Stimulated activated CD4-positive, alpha-beta T cell treated with anti-CD3 and anti-CD28 coated beads, Interleukin-15, amount 100 ng/mL, for 48 hours (primary cell): ENCODE measurements at places on chromosomes 7 and 10.
A peak's percentile ranks its signal among the peaks of the same experiment; 100 is the strongest.

DNA sequence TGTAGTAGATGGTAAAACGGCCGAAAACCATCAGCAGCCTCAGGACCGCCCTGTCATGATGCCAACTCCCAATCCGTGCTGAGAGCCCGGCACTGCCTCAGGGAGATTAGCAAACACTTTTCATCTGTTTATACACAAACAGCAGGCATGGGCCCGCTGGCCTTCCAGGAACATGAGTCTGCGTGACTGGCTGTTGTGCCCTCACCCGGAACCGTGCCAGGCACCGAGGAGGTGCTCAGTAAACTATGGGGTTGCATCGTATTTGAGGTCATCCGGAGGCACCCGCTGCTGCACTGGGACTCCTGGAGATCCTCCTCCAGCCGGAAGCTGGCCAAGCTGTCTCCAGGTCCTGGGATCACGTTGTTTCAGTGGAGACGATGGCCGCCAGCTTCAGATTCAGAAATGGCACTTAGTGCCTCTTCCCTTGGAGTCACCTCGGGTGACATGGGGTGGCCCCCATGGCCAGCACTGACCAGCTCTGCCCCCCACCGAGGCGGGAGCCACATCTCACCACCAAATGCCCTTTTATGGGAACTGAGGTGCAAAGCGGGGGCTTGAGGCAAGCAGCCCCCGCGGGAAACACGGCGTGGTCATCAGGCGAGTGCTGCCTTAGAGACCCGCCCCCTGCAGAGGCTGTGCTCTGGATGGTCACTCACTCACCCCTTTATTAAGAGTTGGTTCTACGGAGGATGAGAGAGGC lies 585.9 kb downstream of the PTPRN2 start:
- DNase-seq: no peak

GRCh38 chr7:131197920-131198615 lies 129.6 kb upstream of the MKLN1 start:
- no peak for DNase-seq

GRCh38 chr10:92290076-92290836 lies 622 bp downstream of the CPEB3 start:
- peak; percentile 2 for DNase-seq

- no peak for DNase-seq
Measured at GRCh38 chr7:149241696-149242095, 2.2 kb downstream of the ZNF212 start.

DNA sequence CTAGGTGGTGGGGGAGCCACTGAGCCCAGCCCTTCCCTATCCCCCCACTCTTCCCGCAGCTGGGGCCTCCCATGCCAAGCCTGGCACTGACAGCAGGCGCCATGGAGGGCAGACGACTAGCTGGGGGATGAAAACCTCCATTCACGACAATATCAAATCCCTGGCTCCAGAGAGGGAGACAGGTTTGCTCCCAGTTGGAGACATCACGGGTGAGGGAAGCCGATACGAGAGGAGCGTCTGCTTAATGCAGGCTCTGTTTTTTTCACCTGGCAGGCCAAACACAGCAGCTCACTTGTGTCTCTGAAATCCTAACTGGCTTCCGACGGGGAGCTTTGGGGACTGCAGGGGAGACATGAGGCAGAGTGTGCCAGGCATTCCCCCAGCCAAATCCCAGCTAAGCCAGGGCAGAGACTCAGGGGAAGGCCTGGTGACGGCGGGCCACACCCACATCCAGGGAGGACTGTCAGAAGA lies 307.4 kb upstream of the ZMIZ1 start:
- no peak for DNase-seq

DNA sequence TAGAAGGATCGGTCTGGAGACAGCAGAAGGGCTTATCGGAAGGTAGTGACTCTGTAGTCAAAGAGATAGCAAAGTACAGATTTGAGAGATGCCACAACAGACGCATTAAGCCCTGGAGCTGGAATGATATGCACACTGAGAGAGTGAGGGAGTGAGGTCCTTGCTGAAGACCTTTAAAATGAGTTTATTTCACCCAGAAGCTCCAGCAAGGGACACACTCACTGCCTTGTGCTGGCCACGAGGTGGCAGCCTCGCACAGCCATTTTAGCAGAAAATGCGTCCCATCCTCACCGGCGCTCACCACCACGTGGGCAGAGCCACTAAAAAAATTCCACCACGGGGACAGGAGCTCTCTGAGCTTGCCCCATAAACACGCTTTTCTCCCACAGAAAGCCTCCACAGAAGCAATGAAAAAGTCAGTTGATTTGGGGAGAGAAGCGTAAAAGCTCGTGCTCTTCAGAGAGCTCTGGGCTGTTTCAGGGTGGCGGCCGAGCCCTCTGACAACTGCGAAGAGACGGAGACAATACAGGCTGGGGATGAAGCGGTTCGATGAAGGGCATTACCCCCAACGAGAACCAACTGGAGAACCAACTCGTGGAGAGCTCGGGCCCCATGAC lies 163.0 kb upstream of the KLF14 start:
- peak; percentile 58 for DNase-seq

GRCh38 chr7:818031-818699 lies 14.1 kb upstream of the SUN1 start:
- no peak for DNase-seq

- no peak for DNase-seq
Measured at GRCh38 chr10:111439034-111439842, 362.4 kb downstream of the ADRA2A start.

DNA sequence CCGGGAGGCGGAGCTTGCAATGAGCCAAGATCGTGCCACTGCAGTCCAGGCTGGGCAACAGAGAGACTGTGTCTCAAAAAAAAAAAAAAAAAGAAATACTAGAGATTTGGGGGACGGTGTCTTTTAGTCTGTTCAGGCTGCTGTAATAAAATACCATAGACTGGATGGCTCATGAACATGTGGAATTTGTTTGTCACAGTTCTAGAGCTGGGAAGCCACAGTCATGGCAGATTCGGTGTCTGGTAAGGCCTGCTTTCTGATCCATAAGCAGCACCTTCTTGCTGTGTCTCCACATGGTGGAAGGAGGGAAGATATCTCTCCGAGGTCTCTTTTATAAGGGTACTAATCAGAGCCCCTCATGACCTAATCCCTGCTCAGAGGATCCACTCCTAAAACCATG lies 102.7 kb upstream of the MKLN1 start:
- no peak for DNase-seq

- DNase-seq: no peak
Measured at GRCh38 chr7:77833136-77833535, 34.6 kb downstream of the PHTF2 start.

- DNase-seq: no peak
Measured at GRCh38 chr7:154440058-154440457, 387.9 kb downstream of the DPP6 start.

GRCh38 chr10:21329995-21330627 lies 195.4 kb downstream of the SKIDA1 start:
- no peak for DNase-seq

- DNase-seq: no peak
Measured at GRCh38 chr10:7269988-7270387, 140.8 kb downstream of the SFMBT2 start.

DNA sequence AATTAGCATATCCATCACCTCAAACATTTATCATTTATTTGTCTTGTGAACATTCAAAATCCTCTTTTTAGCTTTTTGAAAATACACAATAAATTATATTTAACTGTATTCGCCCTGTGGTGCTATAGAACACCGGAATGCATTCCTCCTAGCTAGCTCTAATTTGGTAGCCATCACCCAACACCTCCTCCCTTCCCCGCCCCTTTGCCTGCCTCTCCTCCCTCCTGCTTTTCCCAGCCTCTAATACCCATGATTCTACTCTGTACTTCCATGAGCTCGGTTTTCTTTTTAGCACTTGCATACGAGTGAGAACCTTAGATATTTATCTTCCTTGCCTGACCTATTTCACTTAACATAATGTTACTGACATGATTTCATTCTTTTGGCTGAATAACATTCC lies 80.1 kb downstream of the ANKRD26 start:
- DNase-seq: no peak

DNA sequence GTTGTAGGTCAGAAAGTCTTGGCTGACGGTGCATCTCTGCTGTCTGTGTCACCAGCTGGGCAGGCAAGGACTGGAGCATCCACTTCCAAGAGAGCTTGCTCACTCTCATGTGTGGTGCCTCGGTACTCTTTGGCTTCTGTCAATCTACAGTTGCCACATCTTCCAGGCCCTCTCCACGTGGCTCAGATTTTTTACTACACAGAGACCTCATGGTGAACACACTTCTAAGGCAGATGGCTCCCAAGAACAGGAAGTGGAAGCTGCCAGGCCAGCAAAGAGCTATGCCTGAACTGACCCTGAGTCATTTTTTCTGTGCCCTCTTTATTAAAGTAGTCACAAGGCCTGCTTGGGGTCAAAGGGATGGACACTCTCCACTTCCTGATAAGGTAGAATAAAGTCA lies 351.5 kb upstream of the AUTS2 start:
- no peak for DNase-seq

GRCh38 chr10:64515970-64516699 lies 994.9 kb downstream of the REEP3 start:
- DNase-seq: no peak

DNA sequence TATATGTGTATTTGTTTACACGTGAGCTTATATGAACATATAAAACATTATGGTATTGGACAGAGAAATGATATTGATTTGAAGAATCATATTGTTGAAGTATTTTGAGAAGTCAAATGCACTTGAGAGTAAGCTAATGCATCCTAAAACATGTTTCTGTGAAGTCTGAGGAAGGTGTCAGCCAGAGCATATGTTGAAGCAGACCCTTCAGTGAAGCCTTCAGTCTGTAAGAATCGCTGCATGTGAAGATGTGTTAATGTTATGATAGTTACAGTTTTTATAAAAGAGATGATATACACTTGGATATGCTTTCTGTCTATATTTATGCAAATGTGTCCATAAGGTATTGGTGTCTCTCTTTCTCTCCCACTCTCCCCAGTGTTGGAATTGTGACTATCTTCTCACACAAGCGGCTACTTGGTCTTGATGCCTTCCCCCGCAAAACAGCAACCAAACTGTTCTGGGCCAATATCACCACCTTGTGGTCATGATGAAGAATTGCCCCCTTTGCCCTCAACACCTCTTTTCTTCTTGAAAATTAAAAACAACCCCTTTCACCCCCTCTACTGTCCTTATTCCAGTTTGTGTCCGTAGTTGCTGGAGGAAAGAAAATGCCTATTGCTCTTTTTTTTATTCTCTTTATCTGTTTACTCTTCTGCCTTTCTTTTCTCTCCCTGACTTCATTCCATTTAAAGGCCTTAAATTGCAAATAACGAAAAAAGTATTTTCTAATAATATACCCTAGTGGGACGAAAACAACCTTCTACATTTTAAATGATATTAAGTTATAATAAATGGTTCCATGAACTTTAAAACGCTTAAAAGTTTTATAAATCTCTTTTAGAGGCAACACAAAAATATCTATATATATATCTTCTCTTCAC lies 64.9 kb downstream of the IKZF1 start:
- no peak for DNase-seq

DNA sequence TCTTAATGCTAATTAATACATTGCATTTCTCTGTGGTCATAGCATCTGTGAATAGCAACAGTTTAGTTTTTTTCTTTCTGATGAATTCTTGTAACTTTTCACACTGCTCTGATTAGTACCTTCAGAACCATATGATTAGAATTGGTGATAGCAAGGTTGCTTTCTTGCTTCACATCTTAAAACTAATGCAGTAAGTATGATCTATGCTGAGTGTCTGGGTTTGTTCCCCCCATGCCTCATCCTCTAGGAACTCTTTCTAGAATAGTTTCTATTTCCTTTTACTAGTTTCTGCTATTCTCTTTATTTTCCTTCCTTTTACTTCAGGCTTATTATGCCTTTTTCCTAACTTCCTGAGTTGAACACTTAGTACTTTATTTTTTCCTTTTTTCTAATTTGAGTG lies 32.4 kb downstream of the TES start:
- no peak for DNase-seq

DNA sequence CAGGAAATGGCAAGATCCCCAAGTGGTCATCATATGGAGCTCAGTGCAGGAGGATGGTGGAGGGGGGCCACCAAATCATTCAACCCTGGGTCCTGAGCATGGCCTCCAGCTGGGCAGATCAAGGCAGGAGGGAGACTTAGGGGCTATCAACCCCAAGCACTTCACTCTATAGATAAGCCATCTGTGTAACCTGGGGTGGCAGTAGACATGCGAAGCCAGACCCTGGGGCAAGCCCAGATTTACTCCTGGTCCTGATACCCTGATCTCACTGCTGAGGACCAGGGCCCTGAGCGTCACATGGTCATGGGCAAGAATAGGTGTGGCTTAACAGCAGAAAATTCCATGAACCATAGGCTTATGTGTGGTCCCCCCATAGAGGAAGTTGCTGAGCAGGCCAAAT lies 173.0 kb upstream of the ADCY1 start:
- no peak for DNase-seq

DNA sequence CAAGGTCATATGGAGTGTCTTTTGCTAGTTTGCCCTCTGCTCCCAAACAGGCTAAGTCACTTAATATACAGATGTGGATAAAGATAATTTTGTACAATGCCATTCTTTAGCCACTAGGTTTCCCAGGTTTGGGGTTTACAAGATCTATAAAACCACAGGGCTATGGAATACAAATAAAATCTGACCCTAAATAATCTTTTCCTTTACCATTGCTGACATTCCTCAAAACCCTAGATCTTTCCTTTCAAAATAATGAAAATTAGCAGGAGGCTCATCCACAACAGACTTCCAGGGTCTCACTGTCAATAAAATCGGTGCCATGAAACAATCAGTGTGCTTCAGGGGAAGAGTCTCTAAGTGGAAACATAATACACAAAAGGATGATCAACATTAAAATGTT lies 148.4 kb downstream of the CPEB3 start:
- DNase-seq: no peak

DNA sequence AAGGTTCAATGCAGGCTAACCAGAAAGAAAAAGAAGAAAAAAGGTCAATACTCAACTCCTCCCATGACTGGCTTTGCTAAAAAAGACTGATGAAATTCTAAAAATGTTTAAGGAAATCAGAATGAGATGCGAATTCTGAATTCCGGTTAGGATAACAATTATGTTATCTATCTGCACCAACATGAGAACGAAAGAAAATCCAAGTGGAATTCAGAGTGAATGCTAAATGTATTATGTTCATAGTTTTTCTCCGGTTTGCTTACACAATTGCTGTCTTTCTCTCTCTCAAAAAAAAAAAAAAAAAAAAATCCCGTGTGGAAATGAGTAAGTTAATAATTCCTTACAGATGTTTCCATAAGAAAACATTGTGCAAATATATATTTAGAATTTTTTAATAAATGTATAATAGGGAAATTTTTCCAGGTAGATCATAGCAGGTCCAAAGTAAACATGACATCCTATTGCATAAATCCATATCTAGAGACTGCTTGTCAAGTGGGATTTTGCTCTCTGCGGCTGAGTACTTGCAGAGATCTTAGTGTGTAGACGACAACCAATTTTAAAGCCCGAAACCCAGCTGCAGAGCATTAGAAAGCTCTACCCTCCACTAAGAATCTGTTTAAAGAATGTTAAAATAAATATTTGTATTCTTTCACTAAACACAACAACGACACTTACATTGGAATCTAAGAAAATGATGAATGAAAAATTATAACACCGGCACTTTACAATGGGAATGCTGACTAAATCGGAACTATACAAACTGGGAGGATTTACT lies 104.0 kb downstream of the JAZF1 start:
- DNase-seq: no peak

GRCh38 chr7:157439149-157439548 lies 102.3 kb downstream of the DNAJB6 start:
- DNase-seq: no peak

- DNase-seq: no peak
Measured at GRCh38 chr10:57661206-57661605, 606.5 kb downstream of the IPMK start.
